ENCODE measurements at places on chromosomes 7 and 10.

DNA sequence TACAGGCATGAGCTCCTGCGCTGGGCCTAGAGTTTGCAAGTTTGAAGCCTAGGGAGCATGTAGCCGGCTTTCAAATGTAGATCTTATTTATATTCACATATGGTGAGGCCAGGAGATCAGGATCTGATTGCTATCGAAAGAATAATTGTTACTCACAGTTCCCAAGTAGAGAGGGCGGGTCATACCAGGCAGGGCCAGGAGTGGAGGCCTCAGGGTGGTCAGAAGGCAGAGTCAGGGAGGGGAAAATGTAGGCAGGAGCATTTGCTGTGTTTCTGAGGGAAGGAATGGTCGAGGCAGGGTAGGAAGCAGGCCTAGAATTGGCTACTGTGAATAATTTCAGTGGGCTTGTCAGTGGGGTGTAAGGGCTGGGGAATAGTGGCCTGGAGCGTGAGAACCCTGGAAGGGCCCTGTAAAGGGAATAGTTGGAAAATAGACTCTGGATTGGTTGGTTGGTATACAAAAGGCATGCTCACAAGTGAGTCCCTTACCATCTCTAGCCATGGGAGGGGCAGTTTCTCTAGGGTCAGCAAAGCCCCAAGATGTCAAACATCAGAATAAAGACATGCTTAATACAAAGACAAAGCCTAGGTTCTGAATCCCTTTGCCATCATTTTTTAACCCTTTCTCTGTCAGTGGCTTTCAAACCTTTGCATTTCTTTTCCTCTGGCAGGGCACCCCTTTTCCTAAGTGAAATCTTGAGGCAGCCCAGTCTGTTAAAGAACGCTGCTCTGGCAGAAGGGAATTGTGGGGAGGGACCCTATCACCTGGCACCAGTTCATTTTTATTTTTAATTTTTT lies 36.0 kb upstream of the DLG5 start:
- no peak for DNase-seq

DNA sequence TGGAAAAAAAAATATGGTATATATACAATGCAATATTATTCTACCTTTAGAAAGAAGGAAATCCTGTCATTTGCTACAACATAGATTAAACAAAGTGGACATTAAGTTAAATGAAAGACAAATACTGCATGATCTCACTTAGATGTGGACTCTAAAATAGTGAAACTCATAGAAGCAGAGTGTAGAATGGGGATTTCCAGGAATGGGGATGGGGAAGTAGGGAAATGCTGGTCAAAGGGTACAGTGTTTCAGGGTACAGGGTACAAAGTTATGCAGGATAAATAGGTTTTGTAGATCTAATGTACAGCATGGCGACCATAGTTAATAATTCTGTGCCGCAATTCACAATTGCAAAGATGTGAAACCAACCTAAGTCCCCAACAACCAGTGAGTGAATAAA lies 385.5 kb downstream of the SFMBT2 start:
- no peak for DNase-seq

DNA sequence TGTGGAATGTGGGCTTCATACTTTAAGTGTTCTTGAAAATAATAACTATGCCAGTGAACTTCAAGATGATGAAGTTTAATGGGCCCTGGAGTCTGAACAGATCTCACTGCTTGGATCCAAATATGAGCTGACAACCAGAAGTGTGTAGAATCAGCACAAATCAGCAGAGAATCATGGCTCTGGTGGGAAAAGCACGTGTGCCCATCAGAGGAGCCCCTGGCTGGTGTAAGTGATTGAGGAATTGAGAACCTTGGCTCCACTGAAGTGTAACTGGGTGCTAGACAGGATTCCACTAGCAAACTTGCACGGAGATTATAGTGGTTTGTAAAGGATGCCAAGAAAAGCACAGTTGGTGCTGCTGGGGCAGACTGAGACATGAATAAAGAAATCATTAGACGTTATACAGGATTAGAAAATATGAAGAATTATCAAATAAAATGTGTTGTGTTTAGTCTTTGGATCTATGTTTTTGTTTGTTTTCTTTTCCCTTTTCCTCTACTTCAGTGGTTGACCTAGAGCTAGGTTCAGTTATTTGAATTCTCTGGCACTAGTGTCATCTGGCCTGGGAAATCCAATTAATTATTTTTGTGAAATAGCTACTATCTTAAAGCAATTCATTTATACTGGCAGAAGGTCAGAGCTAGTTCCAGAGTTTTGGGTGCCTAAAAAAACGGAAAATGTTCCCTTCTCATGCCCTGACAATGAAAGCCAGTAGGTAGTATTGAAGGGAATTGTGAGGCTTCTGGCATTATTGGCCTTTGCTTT lies 175.7 kb upstream of the MEOX2 start:
- no peak for DNase-seq

DNA sequence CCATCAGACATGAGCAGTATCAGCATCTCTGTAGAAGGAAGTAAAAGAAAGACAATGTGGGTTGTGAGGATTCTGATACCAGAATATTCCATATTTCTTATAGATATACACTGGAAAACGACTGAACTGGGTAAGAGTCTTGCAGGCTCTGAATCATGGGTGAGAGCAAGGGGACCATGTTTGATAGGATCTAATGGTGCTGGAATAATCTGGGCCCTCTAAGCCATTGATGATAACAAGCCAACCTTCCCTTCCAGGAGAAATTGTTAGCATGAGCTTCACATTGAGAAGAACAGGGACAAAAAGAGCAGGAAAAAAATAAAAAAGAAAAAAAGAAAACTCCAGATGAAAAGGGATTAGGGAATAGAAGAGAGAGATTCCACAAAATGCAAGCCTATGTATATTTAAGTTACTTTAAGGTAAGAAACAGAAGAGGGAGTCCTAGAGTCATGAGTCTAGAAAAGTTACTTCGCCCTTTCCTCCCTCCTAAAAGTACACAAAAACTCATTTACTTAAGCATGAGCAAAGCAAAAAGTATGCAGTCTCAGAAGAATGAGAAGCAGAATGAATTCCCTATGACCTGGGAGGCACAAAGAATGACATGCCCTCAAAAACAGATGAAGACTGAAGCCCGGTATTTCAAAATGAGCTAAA lies 181.9 kb downstream of the TMEM26 start:
- no peak for DNase-seq

DNA sequence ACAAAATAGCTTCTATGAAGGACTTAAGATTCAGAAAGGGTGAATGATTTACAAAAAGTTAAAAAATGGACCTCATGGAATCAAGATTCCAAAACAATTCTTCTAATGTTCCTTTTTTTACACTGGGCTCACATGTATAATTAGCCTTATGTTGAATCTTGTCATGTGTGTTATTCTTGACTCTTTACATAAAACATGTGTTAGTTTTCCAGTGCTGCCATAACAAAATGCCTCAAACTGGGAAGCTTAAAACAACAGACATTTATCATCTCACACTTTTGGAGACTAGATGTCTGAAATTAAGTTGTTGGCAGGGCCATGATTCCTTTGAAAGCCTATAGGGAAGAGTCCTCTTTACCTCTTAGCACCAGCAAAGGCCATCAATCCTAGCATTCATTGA lies 192.5 kb upstream of the SORCS1 start:
- DNase-seq, result no peak
